Body of pancreas (tissue), 4 donors: ENCODE measurements at places on chromosomes 11 and 22. TPM values are rescaled to one million over a fixed set of nuclear protein-coding genes. Genes with fewer than 3 reads are reported as not detected.
A peak's percentile ranks its signal among the peaks of the same experiment; 100 is the strongest.

- H3K27ac ChIP-seq = no peak overlapping the region
- DNase-seq = no peak
- H3K4me1 ChIP-seq = peaks cover 16% of the 10 kb centered on the region
- H3K36me3 ChIP-seq = peaks cover 5% of the 10 kb centered on the region
- H3K27me3 ChIP-seq = no peaks in the 10 kb centered on the region
Observed at GRCh38 chr11:119000906-119001305, 3.0 kb downstream of the CENATAC start.

- H3K4me3 ChIP-seq = peak within 1 kb of the TSS; percentile 79
- peaks cover 21% of the 10 kb centered on the region for H3K4me1 ChIP-seq
- H3K27me3 ChIP-seq = no peaks in the 10 kb centered on the region
- peak; percentile 97 for DNase-seq
- H3K27ac ChIP-seq = no peak within 1 kb of the TSS
Observed at GRCh38 chr11:66545701-66546367, at the start of gene ZDHHC24. Gene ZDHHC24, minus strand, starts transcription at chr11:66546048. Its CDS starts 45 bp downstream, at chr11:66546003.

ADAMTS8 gene
- total RNA-seq = not detected

GRCh38 chr11:123065621-123066020, 3.7 kb upstream of the HSPA8 start:
- no peaks in the 10 kb centered on the region for H3K36me3 ChIP-seq
- H3K4me3 ChIP-seq = no peak overlapping the region
- DNase-seq = no peak
- no peak overlapping the region for H3K27ac ChIP-seq
- no peaks in the 10 kb centered on the region for H3K27me3 ChIP-seq

DNA sequence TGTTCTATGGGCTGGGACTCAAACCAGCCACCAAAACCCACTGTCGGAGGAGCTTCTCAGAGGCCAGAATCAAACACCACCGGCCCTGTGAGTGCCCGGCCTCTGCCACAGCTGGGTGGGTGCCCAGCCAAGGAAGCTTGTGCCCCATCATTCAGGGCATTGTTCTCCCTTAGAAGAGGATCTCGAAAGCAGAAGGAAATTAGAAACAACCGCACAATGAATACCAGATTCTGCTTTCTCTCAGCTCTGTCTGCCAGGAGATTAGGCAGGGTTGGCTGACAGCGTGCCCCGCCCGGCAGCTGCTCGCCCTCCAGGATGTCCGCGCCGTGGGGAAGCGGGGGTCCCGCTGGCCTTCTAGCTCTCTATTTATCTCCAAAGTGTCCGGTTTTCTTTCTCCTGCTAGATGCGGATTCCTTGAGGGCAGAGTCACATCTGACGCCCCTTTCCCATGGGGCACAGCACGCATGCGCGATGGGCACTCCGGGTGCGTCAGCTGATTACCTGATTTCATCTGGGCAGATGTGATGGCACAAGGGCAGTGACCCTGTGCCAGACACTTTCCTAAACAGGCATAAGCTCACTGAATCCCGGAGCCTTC, 25.5 kb downstream of the SCGB1A1 start:
- H3K36me3 ChIP-seq = no peaks in the 10 kb centered on the region
- H3K27me3 ChIP-seq = no peaks in the 10 kb centered on the region
- no peak for DNase-seq
- H3K4me3 ChIP-seq = no peak overlapping the region
- H3K27ac ChIP-seq = peak overlapping the region; percentile 22
- peaks cover 16% of the 10 kb centered on the region for H3K4me1 ChIP-seq

- no peak overlapping the region for H3K4me3 ChIP-seq
- peaks cover 25% of the 10 kb centered on the region for H3K4me1 ChIP-seq
Observed at GRCh38 chr11:16338393-16338792, 18.0 kb downstream of the SOX6 start.

GRCh38 chr11:62914416-62914815, 6.7 kb downstream of the CHRM1 start:
- H3K4me3 ChIP-seq = no peak overlapping the region
- H3K36me3 ChIP-seq = no peaks in the 10 kb centered on the region
- H3K4me1 ChIP-seq = peaks cover 9% of the 10 kb centered on the region

- no peak overlapping the region for H3K4me3 ChIP-seq
- no peak overlapping the region for H3K27ac ChIP-seq
- no peaks in the 10 kb centered on the region for H3K36me3 ChIP-seq
- H3K4me1 ChIP-seq = peaks cover 21% of the 10 kb centered on the region
- H3K27me3 ChIP-seq = no peaks in the 10 kb centered on the region
- no peak for DNase-seq
Observed at GRCh38 chr11:79047321-79047720, 393.5 kb downstream of the TENM4 start.

GRCh38 chr11:74453373-74453975, 13.9 kb downstream of the KCNE3 start:
- no peaks in the 10 kb centered on the region for H3K4me1 ChIP-seq
- peak; percentile 76 for DNase-seq
- no peaks in the 10 kb centered on the region for H3K27me3 ChIP-seq
- H3K36me3 ChIP-seq = no peaks in the 10 kb centered on the region
- no peak overlapping the region for H3K4me3 ChIP-seq

MMP1 gene
- not detected for total RNA-seq

- H3K27me3 ChIP-seq = no peaks in the 10 kb centered on the region
- peaks cover 12% of the 10 kb centered on the region for H3K4me1 ChIP-seq
- no peak for DNase-seq
- H3K4me3 ChIP-seq = no peak overlapping the region
- H3K27ac ChIP-seq = no peak overlapping the region
Observed at GRCh38 chr22:17982572-17983141, 41.7 kb downstream of the MICAL3 start.

DNA sequence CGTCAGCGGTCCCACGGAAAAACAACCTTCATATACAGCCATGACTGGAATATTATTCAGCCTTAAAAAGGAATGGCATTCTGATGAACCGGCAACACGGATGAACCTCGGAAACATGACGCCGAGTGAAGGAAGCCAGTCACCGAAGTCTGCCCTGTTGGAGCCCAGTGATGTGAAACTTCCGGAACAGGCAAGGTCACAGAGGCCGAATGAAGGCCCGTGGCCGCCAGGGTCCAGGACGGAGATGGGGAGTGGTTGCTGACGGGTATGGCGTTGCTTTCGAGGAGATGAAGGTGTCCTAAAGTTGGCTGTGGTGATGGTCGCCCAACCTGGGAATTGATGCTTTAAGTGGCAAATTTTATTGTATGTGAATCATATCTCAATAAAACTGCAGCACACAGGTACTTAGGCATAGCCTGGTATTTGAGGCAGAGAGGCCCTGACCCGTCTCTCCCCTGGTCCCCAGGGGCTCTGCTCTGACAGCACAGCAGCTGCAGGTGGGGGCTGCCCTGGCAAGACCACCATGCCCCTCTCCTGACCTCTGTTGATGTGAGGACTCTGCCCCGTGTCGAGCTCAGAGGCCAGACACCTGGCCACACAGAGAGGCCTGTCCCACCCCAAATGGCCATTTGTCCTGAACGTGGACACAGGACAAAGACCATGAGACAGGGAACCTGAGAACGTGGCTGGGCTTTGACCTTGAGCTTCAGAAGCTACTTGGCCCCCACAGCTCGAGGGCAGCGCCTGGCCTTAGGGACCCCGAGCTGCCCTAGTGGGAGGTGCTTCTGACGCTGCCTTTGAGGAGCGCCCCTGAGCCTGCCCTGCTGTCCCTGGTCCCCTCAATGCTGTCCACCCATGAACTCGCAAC, 1090.8 kb downstream of the BRD1 start:
- no peaks in the 10 kb centered on the region for H3K36me3 ChIP-seq
- H3K27ac ChIP-seq = no peak overlapping the region
- no peak for DNase-seq
- no peaks in the 10 kb centered on the region for H3K27me3 ChIP-seq
- no peak overlapping the region for H3K4me3 ChIP-seq
- H3K4me1 ChIP-seq = no peaks in the 10 kb centered on the region

- peaks cover 3% of the 10 kb centered on the region for H3K36me3 ChIP-seq
- no peaks in the 10 kb centered on the region for H3K27me3 ChIP-seq
- H3K4me3 ChIP-seq = peak overlapping the region; percentile 90
- peaks cover 26% of the 10 kb centered on the region for H3K4me1 ChIP-seq
- peak; percentile 78 for DNase-seq
- H3K27ac ChIP-seq = peak overlapping the region; percentile 95
Observed at GRCh38 chr11:70203751-70204465, 812 bp downstream of the FADD start.

GRCh38 chr11:119795690-119796089, 66.7 kb upstream of the NECTIN1 start:
- no peaks in the 10 kb centered on the region for H3K4me1 ChIP-seq
- H3K27me3 ChIP-seq = no peaks in the 10 kb centered on the region
- H3K36me3 ChIP-seq = no peaks in the 10 kb centered on the region
- no peak overlapping the region for H3K27ac ChIP-seq
- H3K4me3 ChIP-seq = no peak overlapping the region
- DNase-seq = no peak

OR10G6 gene
- not detected for total RNA-seq

ESAM gene
- total RNA-seq = 20.8 TPM

- no peak overlapping the region for H3K4me3 ChIP-seq
- no peak for DNase-seq
- no peak overlapping the region for H3K27ac ChIP-seq
- H3K4me1 ChIP-seq = no peaks in the 10 kb centered on the region
Observed at GRCh38 chr22:48395201-48395600, 1432.5 kb downstream of the BRD1 start.

DNA sequence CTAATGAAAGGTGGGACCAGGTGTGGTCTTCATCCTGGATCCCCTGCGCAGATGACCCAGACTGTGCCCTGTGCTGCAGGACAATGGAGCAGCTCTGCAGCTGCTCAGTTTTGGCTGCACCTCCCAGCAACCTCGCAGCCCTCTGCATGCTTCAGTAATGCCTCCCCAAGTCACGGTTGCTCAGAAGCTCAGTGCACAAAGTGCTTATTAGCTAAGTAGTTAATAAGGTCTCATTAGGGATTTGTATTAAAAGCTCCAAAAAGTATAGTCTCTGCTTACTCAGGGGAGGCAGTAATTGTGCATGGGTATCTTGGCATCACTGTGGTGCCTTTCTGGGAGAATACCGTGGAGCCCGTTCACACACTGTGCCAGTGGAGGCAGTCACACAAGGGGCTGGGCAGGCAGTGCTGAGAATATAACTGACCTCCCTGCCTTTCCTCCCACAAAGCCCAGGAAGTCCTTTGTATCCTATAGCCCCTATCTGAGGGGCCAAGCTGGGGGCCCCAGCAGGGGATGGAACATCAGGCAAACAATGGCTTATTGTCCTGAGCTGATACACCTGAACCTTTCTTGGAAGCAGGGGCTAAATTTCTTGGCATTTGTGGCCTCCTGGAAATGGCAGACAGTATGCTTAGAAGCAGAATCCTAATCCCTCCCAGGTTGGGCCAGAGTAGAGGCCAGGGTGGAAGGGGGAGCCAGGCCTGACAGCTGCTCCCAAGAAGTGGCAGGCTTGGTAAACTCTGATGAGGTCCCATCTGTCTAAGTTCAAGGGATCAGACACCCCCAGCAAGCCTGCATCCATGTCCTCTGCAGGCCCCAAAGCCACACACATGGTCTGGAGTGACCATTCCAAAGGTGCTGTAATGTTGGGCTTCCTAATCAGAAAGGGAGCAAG, 125.5 kb upstream of the PARVA start:
- no peak for DNase-seq
- H3K27ac ChIP-seq = peak overlapping the region; percentile 80
- peaks cover 78% of the 10 kb centered on the region for H3K4me1 ChIP-seq
- no peaks in the 10 kb centered on the region for H3K27me3 ChIP-seq
- H3K36me3 ChIP-seq = no peaks in the 10 kb centered on the region

GRCh38 chr11:57481915-57482781, 21.8 kb downstream of the RTN4RL2 start:
- H3K4me1 ChIP-seq = peaks cover 39% of the 10 kb centered on the region
- no peak for DNase-seq
- no peak overlapping the region for H3K27ac ChIP-seq
- no peak overlapping the region for H3K4me3 ChIP-seq
- peaks cover 16% of the 10 kb centered on the region for H3K36me3 ChIP-seq
- H3K27me3 ChIP-seq = no peaks in the 10 kb centered on the region

- H3K27me3 ChIP-seq = no peaks in the 10 kb centered on the region
- peak; percentile 44 for DNase-seq
- H3K27ac ChIP-seq = peak overlapping the region; percentile 83
- H3K4me3 ChIP-seq = no peak overlapping the region
Observed at GRCh38 chr11:112156956-112157766, 6.7 kb downstream of the IL18 start.

ASRGL1 gene
- 15.3 TPM for total RNA-seq

GRCh38 chr11:75275581-75275980, 35.0 kb downstream of the TPBGL start:
- no peaks in the 10 kb centered on the region for H3K4me1 ChIP-seq
- no peak overlapping the region for H3K4me3 ChIP-seq
- DNase-seq = peak; percentile 55
- no peak overlapping the region for H3K27ac ChIP-seq
- H3K36me3 ChIP-seq = peaks cover 13% of the 10 kb centered on the region

CARNS1 gene
- 2.6 TPM for total RNA-seq

GRCh38 chr11:111260811-111261210, 15.3 kb downstream of the POU2AF2 start:
- H3K27ac ChIP-seq = no peak overlapping the region
- DNase-seq = no peak
- H3K4me3 ChIP-seq = no peak overlapping the region
- H3K27me3 ChIP-seq = no peaks in the 10 kb centered on the region

GRCh38 chr11:57479021-57479663, 18.8 kb downstream of the RTN4RL2 start:
- no peak overlapping the region for H3K4me3 ChIP-seq
- H3K4me1 ChIP-seq = peaks cover 60% of the 10 kb centered on the region
- peaks cover under 1% of the 10 kb centered on the region for H3K36me3 ChIP-seq
- no peak for DNase-seq

MTMR2 gene
- total RNA-seq = 6.9 TPM

- H3K27ac ChIP-seq = peak overlapping the region; percentile 43
- H3K27me3 ChIP-seq = no peaks in the 10 kb centered on the region
- H3K4me1 ChIP-seq = peaks cover 6% of the 10 kb centered on the region
- H3K4me3 ChIP-seq = no peak overlapping the region
- H3K36me3 ChIP-seq = no peaks in the 10 kb centered on the region
Observed at GRCh38 chr11:2561696-2562581, 117.1 kb downstream of the KCNQ1 start.

DNA sequence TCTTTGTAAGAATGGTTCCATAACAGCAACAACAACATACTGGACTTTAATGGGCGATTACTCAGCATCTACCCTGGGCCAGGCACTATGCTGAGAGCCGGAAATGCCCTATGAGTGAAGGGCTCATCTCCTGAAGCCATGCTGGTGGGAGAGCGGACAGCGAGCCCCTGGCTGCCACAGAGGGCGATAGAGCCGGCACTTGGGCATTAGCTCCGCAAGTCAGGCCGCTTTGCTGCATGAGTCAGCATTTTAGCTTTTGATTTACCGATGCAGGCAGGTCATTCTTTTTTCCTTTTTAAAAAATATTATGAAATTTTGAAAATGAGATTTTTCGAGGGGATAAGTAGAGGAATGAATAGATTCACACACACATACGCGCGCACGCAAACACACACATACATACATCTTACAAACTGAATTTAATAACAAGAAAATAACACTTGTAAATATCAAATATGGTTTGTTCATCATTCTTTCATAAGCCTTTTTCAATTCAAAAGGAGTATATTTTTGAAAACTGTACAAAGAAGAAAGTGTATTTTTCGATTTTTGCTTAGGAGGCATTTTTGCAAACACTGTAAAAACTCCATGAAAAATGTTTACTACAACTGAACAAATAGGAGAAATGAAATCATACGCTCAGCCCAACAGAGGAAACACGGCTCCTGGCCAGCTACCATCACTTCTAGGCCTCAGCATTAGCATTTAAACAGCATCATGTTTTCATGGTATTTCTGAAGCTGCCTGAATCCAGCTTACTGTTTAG, 667.3 kb downstream of the OPCML start:
- no peak overlapping the region for H3K27ac ChIP-seq

ANKRD49 gene
- total RNA-seq = 12.5 TPM

- DNase-seq = no peak
- H3K36me3 ChIP-seq = no peaks in the 10 kb centered on the region
- no peak overlapping the region for H3K27ac ChIP-seq
- peaks cover 7% of the 10 kb centered on the region for H3K4me1 ChIP-seq
- no peaks in the 10 kb centered on the region for H3K27me3 ChIP-seq
- H3K4me3 ChIP-seq = no peak overlapping the region
Observed at GRCh38 chr11:77322926-77323590, 21.6 kb upstream of the GDPD4 start.

FXYD6 gene
- total RNA-seq = 23.9 TPM
